Nephron progenitor cell (in vitro differentiated cells): ENCODE measurements at places on chromosomes 3 and 15.
A peak's percentile ranks its signal among the peaks of the same experiment; 100 is the strongest.

DNA sequence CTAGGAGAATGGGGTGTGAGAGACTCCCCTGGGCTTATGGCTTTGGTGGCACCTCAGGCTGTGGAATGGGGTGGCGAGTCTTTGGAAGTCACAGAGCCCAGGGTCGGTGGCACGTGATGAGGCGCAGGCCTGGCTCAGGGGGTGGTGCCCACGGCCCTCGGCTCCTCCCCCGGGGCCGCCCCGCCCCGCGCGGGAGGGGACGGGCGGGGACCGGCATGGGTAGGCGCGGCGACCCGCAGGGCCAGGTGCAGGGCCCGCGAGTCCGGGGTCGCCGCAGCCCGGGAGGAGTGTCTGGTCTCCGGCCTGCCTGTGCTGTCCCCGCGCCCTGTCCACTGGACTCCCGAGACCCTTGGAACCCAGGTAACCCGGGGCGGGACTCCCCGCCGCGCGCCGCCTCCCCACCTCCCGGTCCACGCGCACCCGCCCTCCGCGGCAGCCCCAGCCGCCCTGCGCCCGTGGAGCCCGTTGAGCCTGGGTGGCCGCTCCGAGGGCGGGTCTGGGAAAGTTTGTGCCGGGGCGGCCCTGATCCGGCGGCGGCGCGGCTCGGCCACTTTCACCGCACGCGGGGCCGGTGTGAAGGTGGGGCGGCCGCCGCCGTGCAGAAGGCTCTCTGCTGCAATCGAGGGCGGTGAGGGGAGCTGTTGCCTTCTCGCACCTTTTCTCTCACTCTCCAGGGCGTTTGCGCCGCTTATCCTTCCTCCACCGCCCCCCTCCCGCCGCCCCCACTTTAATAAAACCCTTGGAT, at the start of gene PAQR5:
Gene PAQR5 (plus strand): TSS at position 216 of the 745 bp plus-strand sequence. CDS start 61,169 bp downstream, outside the sequence.
- DNase-seq = peak; percentile 63

GRCh38 chr3:42195879-42196330, 70.1 kb downstream of the CCK start:
- DNase-seq = no peak

DNA sequence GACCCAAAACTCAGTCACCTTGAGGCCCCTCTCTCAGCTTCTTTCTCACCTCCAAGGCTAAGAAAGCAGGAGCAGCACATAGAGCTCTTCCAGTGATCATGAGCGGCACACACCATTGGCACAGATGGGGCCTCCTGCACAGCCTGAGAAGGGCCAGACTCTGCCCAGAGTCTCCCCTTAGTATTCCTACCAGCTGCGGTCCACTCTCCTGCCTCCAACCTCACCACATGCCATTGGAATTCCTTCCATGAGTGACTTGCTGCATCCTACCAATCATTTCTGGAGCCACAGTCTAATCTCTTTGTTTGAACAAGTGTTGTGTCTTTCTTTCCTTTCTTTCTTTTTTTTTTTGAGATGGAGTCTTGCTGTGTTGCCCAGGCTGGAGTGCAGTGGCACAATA, 39.3 kb downstream of the CDCP1 start:
- DNase-seq = no peak

GRCh38 chr3:125960456-125961288, 8.3 kb upstream of the ROPN1B start:
- no peak for DNase-seq

DNA sequence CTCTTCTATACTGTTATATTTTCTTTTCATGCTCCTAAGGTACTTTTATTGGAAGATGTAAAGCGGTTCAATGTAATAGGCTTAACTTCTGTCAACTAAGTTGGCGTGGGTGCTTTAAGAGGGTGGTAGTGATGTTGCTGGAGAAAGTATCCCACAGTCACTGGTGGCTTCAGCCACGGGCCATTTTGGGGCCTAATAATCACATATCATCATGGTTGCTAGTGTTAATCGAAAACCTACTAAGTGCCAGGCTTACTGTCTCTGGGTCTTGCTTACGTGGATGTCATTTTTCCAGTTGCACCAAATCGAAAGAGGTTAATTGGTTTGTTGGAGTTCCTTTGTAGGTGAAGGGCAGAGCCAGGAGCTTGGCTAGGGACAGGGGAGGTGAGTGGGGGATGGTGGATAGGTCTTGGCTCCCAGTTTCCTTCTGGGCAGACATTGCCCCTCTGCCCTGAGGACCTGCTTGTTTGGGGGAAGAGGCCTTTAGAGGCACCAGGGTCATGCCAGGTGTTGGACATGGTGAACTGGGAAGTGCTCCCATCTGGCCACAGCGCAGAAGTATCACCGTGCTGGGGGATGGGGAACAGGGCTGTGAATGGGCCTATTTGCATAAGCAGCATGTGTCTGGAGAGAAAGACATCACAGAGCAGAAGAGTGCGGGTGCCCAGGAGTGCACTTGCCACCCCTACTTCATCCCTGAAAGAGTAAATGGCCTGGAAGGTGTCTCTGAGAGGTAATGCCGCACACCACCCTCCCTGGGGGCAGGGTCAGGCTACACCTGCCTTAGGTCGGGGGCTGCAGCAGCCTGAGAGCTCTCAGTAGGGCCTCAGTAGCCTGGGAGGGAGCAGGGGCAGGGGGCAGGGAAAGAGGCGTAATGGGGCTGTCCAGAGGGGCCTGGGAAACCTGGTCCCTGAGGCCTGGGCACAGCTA, 62.4 kb upstream of the POLG start:
- DNase-seq = no peak

GRCh38 chr3:188284455-188285212, 130.7 kb downstream of the LPP start:
- no peak for DNase-seq

- peak; percentile 35 for DNase-seq
Measured at GRCh38 chr15:43514241-43515057, 3.0 kb upstream of the MAP1A start.

DNA sequence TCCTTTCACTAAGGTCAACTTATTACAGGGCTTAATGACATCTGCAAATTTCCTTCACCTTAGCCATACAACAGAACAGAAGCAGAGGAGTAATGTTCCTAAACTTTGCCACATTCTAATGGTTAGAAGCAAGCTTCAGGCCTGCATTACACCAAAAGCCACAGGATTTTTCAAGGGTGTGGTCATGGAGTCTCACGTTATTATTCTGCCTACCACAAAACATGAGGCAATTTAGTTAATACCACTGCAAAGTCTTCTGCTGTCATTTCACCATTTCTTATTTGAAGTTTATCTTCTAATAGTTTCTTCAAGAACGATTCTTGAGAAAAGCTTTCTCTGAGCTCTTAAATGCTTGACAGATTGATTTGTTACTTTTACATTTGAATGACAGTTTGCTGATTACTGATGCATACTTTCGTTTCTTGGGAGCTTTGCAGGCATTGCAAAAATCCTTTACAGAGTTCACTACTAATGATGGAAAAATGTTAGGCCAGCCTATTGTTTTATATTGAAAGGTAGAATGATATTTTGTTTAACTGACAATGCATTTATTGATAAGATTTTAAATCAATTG, 1257.1 kb downstream of the NSUN3 start:
- DNase-seq = no peak

GRCh38 chr3:112297714-112298113, 3.7 kb upstream of the SLC9C1 start:
- DNase-seq = no peak

- DNase-seq = no peak
Measured at GRCh38 chr3:111662907-111663306, 67.8 kb upstream of the ZBED2 start.

GRCh38 chr3:46454209-46454595, 10.5 kb downstream of the LTF start:
- DNase-seq = no peak

- no peak for DNase-seq
Measured at GRCh38 chr15:91946581-91947292, 93.2 kb downstream of the SLCO3A1 start.

- DNase-seq = no peak
Measured at GRCh38 chr3:41223691-41224090, 24.4 kb downstream of the CTNNB1 start.

DNA sequence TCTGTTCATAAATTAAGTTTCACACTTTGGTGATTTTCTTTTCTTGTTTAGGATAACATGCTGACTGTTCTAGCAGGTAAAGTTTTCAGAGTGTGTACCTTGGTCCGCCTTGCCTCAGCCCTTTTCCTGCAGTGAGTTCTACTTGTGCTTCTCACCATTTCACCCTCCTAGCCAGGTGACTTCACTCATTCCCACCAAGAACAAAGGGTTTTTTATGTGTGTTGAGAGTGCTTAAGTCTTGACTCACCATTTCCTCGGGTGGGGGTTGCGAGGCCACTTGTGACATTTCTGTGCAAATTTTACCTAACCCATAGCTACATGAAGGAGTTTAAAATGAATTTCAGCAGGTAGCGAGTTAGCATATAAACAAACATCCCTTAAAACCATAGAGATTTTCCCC, 81.4 kb downstream of the C3orf38 start:
- DNase-seq = no peak

DNA sequence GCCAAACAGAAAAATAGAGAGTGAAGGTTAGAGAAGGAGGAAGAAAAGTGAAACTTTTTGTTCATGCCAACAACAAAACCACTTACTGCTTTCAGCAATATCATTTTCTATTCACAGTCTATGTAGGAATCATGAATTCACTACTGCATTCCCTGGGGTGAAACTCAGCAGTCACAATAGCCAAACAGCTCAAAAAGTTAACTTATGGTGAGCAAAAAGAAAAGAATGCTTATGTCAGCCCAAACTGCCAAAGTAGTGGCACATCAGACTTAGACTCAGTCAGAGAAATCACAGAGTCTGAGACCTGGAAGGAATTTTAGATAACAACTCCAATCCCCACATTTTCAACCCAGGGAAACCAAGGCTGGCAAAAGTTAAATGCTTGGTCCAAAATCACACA, 238.7 kb upstream of the TMCO5A start:
- no peak for DNase-seq

DNA sequence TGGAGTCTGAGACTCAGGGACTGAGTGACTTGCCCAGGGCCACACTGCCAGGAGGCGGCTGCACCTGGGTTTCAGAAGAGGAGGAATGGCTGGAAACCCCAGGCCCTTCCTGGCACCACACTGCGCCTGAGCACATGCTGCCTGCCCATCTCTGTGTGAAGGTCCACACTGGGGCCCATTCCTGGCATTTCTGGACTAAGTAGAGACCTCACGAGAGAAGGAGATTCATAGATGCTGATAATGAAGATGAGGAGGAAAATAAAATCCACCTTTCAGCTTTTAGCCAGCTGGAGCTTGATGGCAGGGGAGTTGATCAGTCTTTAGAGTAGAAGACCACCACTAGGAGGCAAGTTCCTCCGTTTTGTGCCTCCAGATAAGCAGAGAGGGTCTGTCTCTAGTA, 40.2 kb upstream of the TF start:
- no peak for DNase-seq

DNA sequence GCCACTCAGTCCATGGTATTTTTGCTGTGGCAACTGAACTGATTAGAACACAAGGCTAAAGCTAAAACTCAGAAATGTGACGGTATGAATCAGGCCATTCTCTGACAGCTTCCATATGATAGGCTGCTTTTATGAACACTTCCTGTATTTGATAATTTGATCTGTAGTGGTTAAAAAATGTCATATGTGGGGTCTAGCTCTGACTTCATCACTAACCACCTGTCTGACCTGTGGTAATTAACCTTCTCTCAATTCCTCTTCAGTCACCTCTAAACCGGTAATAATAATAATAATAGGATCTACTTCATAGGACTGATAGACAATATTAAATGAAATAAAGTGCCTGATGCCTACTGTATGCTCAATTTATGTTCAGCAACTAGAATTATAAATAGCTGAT, 223.2 kb downstream of the MBNL1 start:
- DNase-seq = no peak

- no peak for DNase-seq
Measured at GRCh38 chr15:48722764-48723661, 77.5 kb upstream of the FBN1 start.

GRCh38 chr3:100936931-100937330, 56.3 kb downstream of the ABI3BP start:
- no peak for DNase-seq

GRCh38 chr3:86708893-86709292, 282.1 kb downstream of the VGLL3 start:
- no peak for DNase-seq

- no peak for DNase-seq
Measured at GRCh38 chr3:81749265-81749664, 12.2 kb downstream of the GBE1 start.

DNA sequence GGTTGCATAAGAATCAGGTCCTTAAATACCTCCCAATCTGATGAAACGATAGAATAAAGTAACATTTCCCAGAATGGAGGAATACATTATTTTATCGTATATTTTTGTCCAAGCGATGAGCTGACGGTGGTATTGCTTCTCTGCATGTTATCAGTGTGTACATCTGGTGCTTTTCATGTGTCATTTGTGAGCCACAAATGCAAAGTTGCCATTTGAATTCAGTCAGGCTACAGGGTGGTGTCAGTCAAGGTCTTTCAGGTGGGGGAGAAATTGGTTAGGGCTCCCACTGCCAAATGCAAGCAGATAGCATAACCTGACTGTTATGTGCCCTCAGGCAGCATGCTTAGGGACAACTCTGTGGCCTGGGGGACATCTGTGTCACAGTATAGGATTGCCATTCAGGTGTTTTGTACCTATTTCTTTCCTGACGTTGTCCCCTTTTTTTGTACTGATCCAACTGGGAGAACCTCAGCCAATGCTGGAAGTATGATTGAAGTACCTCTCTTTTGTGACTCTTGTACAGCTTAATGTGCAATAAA, 26.5 kb upstream of the TIMP4 start:
- DNase-seq = no peak

DNA sequence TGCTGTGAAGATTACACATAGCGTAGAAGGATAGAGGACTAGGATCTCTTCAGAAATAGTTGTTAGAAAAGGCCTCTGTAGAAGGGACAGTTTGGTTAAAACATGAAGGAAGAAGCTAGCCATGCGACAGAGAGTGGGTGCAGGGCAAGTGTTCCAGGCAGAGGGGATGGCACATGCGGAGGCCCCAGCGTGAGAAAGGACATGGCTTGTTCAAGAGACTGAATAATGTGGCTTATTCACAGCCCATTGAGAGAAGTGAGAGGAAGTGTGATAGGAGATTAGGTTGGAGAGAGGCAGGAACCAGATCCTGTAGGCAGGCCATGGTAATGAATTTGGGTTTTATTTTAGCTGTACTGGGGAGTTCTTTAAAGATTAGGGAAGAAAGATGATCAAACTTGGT, 56.4 kb downstream of the NEO1 start:
- no peak for DNase-seq
